Fibroblast of the aortic adventitia (primary cell): ENCODE measurements at places on chromosomes 4 and X. TPM values are rescaled to one million over a fixed set of nuclear protein-coding genes. Genes with fewer than 3 reads are reported as not detected.

Gene ARX
- not detected in 2 replicates for total RNA-seq

Gene SMIM10
- 5.0 and 6.6 TPM in 2 replicates for total RNA-seq

Gene EPGN
- total RNA-seq: 0.90 TPM in 1 of 2 replicates, not detected in the other

Gene LYAR
- total RNA-seq: 14.0 and 16.4 TPM in 2 replicates

Gene NOX1
- total RNA-seq: not detected in 2 replicates

Gene TAF7L
- total RNA-seq: 0.63 and 0.98 TPM in 2 replicates

Gene GLUD2
- 1.4 and 5.4 TPM in 2 replicates for total RNA-seq

Gene LRIT3
- total RNA-seq: under 0.01 TPM in 1 of 2 replicates, not detected in the other

Gene PLXNB3
- total RNA-seq: 3.1 and 6.1 TPM in 2 replicates

Gene UCP1
- total RNA-seq: not detected in 2 replicates

Gene ZXDA
- 5.2 and 7.6 TPM in 2 replicates for total RNA-seq

Gene DRD5
- not detected in 2 replicates for total RNA-seq

Gene CTAG1B
- not detected in 2 replicates for total RNA-seq

Gene NPY2R
- total RNA-seq: 0.27 TPM in 1 of 2 replicates, not detected in the other

Gene PABPC5
- 1.8 and 8.1 TPM in 2 replicates for total RNA-seq

Gene CYLC1
- not detected in 2 replicates for total RNA-seq

Gene PPEF2
- not detected in 2 replicates for total RNA-seq

Gene MAOA
- total RNA-seq: 4.7 and 9.6 TPM in 2 replicates

Gene NUDT11
- total RNA-seq: 11.8 and 13.9 TPM in 2 replicates

Gene CLGN
- 4.1 and 19.3 TPM in 2 replicates for total RNA-seq

Gene MAD2L1
- 2.5 and 36.5 TPM in 2 replicates for total RNA-seq

Gene IQCM
- total RNA-seq: 0.16 and 0.27 TPM in 2 replicates

Gene RAI2
- 0.33 and 4.0 TPM in 2 replicates for total RNA-seq

Gene GCNA
- 2.3 and 2.4 TPM in 2 replicates for total RNA-seq

Gene SNCA
- total RNA-seq: 2.3 TPM in 1 of 2 replicates, not detected in the other

Gene SPACA5
- total RNA-seq: not detected in 2 replicates

Gene CSAG3
- total RNA-seq: not detected in 2 replicates
